Pancreas (tissue), 10 donors: ENCODE measurements at places on chromosomes 2 and 18.

DNA sequence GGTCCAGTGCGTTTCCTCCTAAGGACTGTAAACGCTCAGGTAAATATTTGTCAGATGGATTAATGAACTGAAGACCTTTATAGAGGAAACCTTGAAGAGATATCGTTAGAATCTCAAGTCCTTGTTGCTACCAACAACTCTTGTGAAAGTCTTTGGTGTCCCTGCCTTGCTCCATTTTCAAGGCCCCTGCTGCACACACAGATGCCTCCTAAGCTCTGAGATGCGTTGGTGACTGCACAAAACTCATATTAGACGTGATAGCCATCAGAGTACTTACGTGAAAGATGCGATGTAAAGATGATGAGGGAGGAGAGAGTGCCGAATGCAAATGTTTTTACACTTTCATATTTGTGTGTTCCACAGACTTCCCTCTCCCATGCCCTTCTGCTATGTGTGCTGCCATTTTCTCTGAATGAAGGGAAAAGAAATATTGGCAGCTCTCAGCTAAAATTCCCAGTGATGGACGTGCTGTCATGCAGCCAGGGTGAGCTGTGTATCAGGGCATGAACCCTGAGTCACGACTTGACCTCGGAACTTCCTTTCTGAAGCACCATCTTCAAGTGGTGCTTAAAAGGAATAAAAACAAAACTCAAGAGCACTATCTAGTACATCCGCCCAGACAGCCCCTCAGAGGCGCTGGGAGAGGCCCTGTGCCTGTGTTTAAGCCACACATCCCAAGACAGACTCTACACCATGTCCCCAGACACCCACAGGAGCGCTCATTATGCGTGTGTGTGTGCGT lies 117.4 kb downstream of the FAM210A start:
- DNase-seq = no peak

DNA sequence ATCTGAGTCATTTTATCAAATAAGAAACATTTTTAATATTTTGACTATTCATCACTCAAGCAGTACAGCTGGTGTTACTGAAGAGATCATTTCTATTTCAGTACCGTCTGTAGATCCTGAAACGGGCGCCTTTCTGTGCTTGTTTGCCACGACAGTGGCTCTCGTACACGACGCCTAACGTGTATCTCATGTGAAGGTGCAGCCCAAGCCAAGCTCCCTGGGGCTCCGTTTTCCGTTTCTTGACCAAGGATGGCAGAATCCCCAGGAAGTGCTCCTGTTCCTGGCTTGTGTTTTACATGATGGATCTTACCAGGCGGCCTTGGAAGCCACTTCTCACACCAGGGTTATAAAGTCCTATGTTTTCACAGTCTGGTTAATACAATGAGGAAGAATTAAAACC lies 320.6 kb downstream of the GBX2 start:
- no peak for DNase-seq

GRCh38 chr18:35827275-35827902 lies 145.1 kb upstream of the RMP24 start:
- no peak for DNase-seq

DNA sequence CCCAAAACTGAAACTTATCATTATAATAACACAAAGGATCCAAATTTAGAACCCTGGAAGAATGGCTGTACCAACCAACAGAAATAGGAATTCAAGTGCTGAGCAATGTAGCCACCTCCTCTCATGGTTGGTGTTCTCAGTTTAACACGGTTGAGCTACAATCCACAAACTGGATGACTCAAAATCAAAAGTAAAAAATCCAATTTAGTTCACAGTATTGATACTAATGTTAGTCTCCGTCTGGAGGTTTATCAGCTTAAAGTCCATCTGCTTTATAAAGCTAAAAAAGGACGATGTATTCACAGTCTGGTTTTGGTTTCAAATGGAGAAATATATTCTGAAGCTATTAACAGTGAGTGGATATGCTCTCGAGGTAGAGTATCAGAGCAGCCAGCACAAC lies 40.5 kb downstream of the CNTNAP5 start:
- no peak for DNase-seq

DNA sequence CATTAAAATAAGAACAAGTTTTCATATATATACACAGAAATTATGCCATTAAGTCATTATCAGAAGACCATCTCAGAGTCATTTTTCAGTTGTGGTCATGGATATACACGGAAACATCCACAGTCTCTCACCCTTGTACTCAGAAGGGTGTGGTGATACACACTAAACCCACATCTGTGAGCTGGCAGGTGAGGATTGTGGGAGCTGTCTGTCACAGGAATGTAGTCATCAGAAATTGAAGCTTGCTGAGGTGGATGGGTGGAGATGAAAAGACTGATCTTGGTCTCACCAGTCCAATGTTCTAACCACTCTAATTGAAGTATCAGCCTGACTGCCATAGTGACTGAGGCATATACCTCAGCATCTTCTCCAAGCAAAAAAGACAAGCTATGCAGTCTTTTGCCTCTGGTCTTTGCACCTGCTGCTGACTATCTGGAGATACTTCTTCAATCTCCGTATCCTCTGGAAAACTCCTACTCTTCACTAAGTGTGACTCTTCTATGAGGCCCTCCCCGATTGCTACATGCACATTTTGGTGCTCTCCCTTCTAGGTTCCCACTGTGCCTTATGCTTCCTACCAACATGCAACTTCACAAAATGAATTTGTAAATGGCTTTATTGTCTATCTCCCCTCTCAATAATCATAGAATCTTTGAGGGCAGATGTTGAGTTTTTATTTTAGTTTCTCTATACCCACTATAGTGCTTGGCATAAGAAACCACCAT lies 232.8 kb downstream of the DYM start:
- no peak for DNase-seq

GRCh38 chr18:2444201-2444875 lies 127.0 kb downstream of the METTL4 start:
- no peak for DNase-seq

DNA sequence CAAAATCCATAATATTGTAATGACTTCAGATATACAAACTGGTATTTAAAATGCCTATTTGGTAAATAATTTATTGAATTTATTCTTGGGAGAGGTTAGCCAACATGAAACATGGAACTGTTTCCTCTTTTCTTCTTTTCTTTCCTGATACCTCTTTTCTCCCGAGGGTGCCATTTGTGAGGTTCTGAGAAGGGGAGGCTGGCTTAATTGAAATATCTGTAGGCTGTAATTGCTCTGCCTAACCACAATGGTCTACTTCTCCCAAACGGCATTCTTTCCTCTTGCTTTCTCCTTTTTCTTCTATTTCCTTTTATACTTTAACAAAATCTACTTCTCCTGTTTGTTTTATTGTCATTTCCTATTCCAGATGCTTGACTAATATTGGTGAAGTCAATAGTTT lies 114.9 kb downstream of the TCF4 start:
- no peak for DNase-seq

DNA sequence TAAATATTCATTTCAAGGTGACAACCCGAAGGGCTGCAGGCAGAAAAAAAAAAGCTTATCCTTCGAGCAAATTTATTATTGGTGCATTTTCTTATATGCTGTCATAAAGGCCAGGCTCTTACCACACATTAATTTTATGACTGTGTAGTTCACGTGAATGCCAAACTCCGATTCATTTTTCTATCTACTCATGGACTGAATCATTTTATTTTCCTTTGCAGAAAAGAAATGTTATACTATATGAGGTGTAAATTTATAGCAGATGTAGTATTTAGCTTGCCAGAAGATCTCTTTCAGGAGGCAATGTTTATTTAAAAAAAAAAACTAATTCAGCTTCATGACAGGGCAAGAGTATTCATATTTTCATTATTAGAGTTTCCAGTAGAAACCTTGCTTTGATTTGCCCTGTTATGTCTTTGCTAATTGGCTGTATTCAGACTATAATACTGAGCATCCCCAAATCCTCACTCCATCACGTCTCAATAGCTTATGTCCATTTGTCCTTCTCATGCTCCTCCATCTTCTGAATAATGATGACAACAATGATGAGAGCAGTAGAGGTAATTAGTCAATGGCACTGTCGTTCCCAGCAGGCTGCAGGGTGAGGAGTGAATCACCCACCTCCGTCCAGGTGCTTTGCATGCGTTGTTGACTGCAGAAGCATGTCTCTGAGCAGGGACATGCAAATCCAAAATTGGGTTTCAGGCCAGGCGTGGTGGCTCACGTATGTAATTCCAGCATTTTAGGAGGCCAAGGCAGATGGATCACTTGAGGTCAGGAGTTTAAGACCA lies 101.1 kb upstream of the RAB12 start:
- DNase-seq = no peak

GRCh38 chr2:96789245-96789617 lies 26.8 kb upstream of the CNNM3 start:
- no peak for DNase-seq

GRCh38 chr18:68176901-68177300 lies 538.0 kb downstream of the TMX3 start:
- DNase-seq = no peak

GRCh38 chr2:238891457-238892203 lies 43.7 kb downstream of the TWIST2 start:
- DNase-seq = no peak

GRCh38 chr2:84116143-84116542 lies 342.9 kb downstream of the SUCLG1 start:
- DNase-seq = no peak
